ENCODE measurements at places on chromosomes 16 and 17. TPM values are rescaled to one million over a fixed set of nuclear protein-coding genes. Genes with fewer than 3 reads are reported as not detected.

DNA sequence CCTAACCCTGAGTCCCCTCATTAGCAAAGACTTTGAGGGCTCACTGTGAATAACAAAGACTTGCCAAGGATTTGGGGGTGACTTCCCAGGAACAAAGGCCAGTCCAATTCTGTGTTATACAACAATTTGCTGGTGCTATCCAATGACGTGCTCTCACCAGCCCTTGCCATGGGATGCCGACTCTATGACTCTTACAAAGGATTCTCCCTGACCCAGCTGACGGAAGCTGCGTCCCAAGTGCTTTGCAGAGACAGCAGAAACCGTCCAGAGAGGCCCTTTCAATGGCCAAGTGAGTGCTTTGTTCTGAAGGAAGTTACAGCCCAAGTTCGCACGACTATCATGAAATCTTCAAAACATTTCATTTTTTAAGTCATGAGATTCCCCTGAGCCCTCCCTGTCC, 345.3 kb upstream of the TNRC6C start:
- peaks cover 37% of the 10 kb centered on the region for H3K4me1 ChIP-seq
- DNase-seq = no peak
- no peak overlapping the region for H3K4me3 ChIP-seq
- peaks cover 6% of the 10 kb centered on the region for H3K27me3 ChIP-seq
- H3K27ac ChIP-seq = no peak overlapping the region
- H3K36me3 ChIP-seq = peaks cover 6% of the 10 kb centered on the region

GRCh38 chr17:36894925-36895324, 42.4 kb upstream of the LHX1 start:
- no peaks in the 10 kb centered on the region for H3K36me3 ChIP-seq
- no peak for DNase-seq
- peaks cover 3% of the 10 kb centered on the region for H3K27me3 ChIP-seq
- H3K27ac ChIP-seq = no peak overlapping the region
- no peaks in the 10 kb centered on the region for H3K4me1 ChIP-seq

The ADCY7 gene
- total RNA-seq = 214 TPM

The SEPTIN12 gene
- not detected for total RNA-seq

DNA sequence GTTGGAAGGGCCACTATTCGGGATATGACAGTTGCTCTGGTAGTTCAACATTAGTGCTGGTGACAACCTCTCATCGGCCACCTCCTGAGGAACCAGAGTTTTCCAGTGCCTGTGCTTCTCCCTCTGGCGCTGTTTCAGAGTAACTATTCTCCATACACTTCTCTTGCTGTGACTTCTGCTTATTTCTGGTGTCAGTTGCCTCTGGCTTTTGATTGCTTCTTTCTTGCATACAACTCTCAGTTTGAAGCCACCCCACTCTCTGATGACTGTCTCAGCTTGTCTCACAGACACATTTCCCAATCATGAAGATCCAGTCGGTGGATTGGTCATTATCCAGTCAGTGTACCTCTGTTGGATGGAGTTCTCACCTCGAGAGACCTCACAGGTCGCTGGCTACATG, 3.4 kb upstream of the TM4SF5 start:
- no peak overlapping the region for H3K4me3 ChIP-seq
- no peak for DNase-seq
- peaks cover 26% of the 10 kb centered on the region for H3K4me1 ChIP-seq
- no peaks in the 10 kb centered on the region for H3K36me3 ChIP-seq
- H3K27ac ChIP-seq = no peak overlapping the region
- peaks cover 13% of the 10 kb centered on the region for H3K27me3 ChIP-seq

The CCL7 gene
- not detected for total RNA-seq

- H3K27ac ChIP-seq = peak overlapping the region; percentile 99
- no peaks in the 10 kb centered on the region for H3K27me3 ChIP-seq
- no peak for DNase-seq
- peak overlapping the region; percentile 94 for H3K4me3 ChIP-seq
Observed at GRCh38 chr17:60391471-60392041, 377 bp downstream of the USP32 start.

GRCh38 chr17:39739885-39740356, 2.2 kb downstream of the GRB7 start:
- peaks cover 31% of the 10 kb centered on the region for H3K4me1 ChIP-seq
- H3K36me3 ChIP-seq = no peaks in the 10 kb centered on the region
- H3K27ac ChIP-seq = no peak overlapping the region
- H3K4me3 ChIP-seq = no peak overlapping the region

The PIRT gene
- not detected for total RNA-seq

- H3K36me3 ChIP-seq = peaks cover 62% of the 10 kb centered on the region
- H3K27me3 ChIP-seq = no peaks in the 10 kb centered on the region
- H3K4me3 ChIP-seq = no peak overlapping the region
- H3K27ac ChIP-seq = peak overlapping the region; percentile 3
- no peak for DNase-seq
Observed at GRCh38 chr17:14209215-14209614, 27.4 kb downstream of the CDRT15 start.

DNA sequence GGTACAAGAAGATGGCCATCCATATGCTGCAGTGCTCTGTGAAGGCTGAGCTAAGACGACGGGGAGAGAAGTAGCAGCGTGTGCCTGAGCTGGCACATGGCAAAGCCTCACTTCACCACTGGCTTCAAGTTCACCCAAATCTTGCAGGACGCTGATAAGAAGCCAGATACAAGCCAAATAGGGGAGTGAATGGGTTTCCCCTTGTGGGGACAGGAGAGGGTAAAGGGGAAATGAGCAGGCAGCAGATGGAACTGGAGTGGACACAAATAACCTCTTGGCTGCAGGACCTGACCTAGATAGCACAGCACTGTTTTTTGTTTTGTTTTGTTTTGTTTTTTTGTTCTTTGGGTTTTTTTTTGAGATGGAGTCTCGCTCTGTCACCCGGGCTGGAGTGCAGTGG, 21.0 kb upstream of the PITPNA start:
- DNase-seq = no peak
- H3K27me3 ChIP-seq = no peaks in the 10 kb centered on the region
- no peak overlapping the region for H3K4me3 ChIP-seq
- H3K27ac ChIP-seq = no peak overlapping the region

All from activated CD8-positive, alpha-beta T cell treated with anti-CD3 and anti-CD28 coated beads, Interleukin-2, amount 10 ng/mL, durations not matched to agents 7 days and 5 days (primary cell).